ENCODE measurements at places on chromosomes 4 and X. TPM values are rescaled to one million over a fixed set of nuclear protein-coding genes. Genes with fewer than 3 reads are reported as not detected.

Gene HEPH
- 10.8 TPM for total RNA-seq

Gene TBC1D8B
- 27.0 TPM for total RNA-seq

DNA sequence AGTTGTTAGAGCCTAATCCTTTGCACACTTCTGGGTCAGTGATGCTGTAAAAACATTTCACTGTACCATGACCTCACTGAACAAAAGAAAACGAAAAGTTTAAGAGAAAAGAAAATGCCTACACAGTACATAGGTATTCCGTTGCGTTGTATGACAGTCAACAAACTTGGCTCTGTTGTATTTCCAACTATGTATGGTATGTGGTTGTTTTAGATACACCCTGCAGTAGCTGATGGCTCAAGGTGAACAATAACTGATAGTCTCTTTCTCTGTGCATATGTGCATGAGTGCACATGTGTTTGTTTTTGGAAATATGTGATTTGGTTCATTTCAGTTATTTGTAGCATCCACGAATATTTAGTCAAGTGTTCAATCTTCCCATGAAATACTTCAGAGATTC lies 176.0 kb downstream of the BMPR1B start:
- no peak for DNase-seq
- no peaks in the 10 kb centered on the region for H3K4me1 ChIP-seq
- no peaks in the 10 kb centered on the region for H3K36me3 ChIP-seq
- no peak overlapping the region for H3K27ac ChIP-seq
- H3K4me3 ChIP-seq: no peak overlapping the region

- DNase-seq: no peak
- H3K4me1 ChIP-seq: no peaks in the 10 kb centered on the region
- H3K36me3 ChIP-seq: no peaks in the 10 kb centered on the region
- no peak overlapping the region for H3K27ac ChIP-seq
- H3K4me3 ChIP-seq: no peak overlapping the region
- H3K27me3 ChIP-seq: no peaks in the 10 kb centered on the region
These were observed 101.8 kb downstream of the AGTR2 start for GRCh38 chrX:116272322-116272721.

GRCh38 chr4:44662623-44663005 lies 11.2 kb upstream of the YIPF7 start:
- no peak overlapping the region for H3K4me3 ChIP-seq
- peak overlapping the region; percentile 72 for H3K27ac ChIP-seq

DNA sequence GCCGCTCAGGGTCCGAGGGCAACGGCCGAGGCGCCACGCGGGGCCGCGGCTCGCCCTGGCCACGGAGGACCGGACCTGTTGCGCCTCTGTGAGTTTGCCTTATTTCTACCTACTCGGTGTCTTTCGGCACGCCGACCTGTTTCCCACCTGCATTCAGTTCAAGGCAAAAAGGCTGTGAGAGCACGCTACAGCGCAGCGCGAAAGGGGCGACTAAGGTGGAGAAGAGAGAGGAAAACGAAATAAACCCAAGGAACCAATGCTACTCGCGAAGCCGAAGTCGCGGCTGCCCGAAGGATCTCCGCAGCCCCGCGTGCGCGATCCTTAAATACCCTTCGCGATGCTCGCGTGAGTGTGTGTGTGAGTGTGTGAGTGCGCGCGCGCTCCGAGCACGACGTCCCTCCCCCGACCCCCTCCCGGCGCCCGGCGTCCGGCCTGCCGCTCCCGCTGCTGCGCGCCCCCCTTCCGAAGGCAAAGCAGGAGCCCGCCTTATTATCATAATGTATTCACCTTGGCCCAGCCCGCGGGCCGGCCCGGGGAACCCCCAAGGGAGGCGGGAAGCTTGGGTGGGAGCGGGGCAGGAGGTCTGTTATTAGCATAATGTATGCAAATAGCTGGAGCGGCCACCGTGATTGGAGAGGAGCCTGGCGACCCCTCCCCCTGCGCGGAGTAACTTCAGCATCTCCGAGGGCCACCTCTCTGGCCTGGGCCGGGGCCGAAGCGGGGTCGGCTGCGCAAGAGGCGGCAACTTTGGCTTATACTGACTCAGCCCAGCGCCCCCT lies at the start of gene COL25A1:
Gene COL25A1, minus strand, starts transcription at position 298 of the 779 bp plus-strand sequence.
- peak; percentile 87 for DNase-seq
- no peaks in the 10 kb centered on the region for H3K27me3 ChIP-seq
- H3K27ac ChIP-seq: no peak within 1 kb of the TSS

DNA sequence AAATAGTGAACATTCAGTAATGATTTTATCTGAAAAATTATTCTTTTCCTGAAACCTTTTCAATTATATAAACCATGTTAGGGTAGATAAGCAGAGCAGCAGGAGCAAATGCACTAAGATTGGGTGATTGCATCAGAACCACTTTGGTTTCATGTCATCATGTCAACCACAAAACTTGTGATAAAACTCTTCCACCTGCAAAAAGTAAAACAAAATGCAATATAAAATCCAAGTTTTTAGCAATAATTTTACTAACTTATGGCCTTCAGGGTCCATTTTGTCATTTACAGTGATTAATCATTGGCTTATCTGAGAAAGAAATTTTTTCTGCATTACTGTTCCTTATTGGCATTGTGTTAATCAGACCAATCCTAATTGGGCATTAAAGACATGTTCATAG lies 42.4 kb downstream of the NHS start:
- no peak for DNase-seq
- H3K27me3 ChIP-seq: no peaks in the 10 kb centered on the region

Data from testis (tissue), 5 donors.